ENCODE measurements at places on chromosomes 1 and 21. TPM values are rescaled to one million over a fixed set of nuclear protein-coding genes. Genes with fewer than 3 reads are reported as not detected.

GRCh38 chr1:992362-992761, 7.5 kb downstream of the HES4 start:
- no peak for DNase-seq

DNA sequence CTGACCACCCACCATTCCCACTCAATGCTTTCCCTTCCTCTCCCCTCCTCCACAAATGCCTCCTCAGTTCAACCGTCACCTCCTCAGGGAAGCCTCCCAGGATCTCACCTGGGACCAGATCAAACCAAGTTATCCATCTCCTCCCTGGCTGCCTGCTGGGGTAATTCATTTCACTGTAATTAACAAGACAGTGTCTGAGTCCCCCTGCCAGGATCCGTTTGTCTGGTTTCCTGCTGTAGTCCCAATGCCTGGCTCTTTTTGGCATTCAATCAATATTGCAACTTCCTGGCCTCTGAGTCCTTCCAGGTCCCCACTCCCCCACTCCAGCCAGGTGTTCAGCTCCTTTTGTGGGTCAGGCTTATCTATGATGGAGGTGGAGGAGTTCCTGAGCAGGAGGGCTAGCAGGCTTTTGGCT, 687.7 kb downstream of the PTPRU start:
- no peak for DNase-seq

The CFHR1 gene
- polyA plus RNA-seq: 3.1 TPM

The ADAM30 gene
- polyA plus RNA-seq: not detected

DNA sequence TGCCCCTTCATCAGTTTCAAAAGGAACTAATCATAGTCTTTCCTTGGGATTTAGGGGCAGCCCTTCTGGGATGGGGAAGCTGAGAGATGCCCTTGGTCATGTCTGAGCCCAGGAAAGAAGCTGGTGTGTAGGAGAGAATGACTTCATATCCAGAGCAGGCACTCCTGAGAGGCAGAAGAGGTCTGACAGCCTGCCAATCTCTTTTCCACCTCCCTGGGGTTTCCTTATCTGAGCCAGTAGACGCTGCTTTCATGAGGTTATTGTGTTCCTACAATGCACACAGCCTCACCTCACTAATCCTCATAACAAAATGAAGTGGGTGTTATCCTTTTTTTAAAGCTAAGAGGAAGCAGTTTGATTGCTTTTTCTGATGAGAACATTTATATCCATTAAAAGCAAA, 14.1 kb downstream of the ROR1 start:
- no peak for DNase-seq

DNA sequence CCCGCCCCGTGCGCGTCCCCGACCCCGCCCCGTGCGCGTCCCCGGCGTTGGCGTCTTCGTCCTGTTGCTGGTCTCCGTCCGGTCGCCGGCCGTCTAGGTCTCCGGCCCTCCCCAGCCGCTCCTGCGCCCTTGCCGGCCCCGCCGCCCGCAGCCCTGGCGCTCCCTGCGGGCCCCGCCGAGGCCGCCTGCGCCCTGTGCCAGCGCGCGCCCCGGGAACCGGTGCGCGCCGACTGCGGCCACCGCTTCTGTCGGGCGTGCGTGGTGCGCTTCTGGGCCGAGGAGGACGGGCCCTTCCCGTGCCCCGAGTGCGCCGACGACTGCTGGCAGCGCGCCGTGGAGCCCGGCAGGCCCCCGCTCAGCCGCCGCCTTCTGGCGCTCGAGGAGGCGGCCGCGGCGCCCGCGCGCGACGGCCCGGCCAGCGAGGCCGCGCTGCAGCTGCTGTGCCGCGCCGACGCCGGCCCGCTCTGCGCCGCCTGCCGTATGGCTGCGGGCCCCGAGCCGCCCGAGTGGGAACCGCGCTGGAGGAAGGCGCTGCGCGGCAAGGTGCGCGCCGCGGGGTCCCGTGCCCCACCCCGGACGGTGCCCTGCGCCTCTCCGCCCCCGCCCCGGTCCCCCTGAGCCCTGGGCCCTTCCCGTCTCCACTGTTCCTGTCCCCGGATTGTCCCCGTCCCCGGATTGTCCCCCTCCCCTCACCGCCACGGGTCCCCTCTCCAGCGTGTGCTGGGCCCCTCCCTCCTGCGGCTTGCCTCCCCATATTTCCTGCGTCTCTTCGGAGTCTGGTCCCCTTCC, at the start of gene RNF187:
Gene RNF187 (plus strand): TSS at position 47 of the 789 bp plus-strand sequence.
- DNase-seq: no peak

DNA sequence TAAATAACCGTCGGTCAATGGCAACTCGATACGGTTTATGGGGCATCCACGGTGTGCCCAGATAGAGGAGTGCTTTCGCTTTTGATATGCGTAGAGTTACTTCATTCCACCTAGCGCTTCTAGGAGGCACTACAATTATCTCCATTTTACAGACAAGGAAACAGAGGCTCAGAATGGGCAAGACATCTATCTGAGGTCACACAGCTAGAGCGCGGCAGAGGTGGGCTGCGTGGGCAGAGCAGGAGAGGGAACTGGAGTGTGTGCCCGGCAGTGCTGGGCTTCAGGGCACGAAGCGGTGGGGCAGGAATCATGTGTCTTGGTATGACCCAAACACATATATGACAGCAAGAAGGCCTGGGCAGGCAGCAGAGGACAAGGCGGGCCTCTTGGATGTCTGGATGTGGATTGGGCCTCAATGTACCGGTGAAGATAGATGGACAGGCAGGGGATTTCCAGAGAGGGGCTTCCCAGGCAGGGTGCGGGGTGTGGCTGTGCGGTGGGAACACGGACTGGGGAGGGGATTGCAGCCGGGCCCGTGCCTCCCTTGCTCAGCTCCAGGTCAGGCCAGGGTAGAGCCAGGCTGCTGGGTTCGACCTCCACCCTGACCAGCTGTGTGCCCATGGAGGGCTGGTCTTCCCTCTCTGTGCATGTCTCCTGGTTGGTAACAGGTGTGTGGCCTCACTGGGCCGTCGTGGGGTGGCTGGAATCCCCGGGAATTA, 21.2 kb downstream of the TP73 start:
- no peak for DNase-seq

GRCh38 chr1:55718758-55719671, 503.9 kb upstream of the USP24 start:
- no peak for DNase-seq

DNA sequence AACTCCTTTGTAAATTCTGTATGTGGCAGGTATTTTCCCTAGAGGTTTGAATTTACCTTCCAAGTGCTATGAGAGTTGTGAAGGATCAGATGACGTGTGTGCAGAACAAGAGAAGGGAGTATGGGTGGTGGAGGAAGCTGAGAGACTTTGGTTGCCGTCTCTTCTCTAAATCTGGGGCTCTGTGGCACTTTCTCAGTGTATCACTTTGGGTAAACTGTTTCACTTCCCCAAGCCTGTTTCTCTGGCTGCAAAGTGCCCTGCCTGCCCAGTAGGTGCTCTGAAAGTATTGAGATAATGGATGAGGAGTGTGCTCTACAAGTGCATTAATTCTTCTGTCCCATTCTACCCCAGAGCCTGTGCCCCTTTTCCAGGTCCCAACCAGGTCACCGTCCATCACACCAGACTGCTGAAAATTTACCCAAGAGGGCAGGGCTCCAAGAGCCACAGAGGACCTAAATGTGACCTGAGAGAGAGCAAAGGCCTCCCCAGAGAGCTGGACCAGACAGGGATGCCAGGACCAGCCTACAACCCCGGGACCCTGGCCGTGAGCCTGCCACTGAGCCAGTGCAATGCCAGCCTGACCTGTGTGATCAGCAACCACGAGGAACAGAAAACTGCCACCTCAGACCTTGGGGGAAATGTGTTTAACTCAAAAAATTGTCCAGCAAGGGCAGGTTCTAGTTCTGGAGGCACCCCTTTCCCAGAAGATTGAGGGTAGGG, 131.6 kb upstream of the ETV3 start:
- no peak for DNase-seq

- DNase-seq: no peak
These were observed 30.3 kb downstream of the RSPH1 start for GRCh38 chr21:42465803-42466127.

The ADAR gene
- 154 TPM for polyA plus RNA-seq
